ENCODE measurements at places on chromosomes 5 and 9. TPM values are rescaled to one million over a fixed set of nuclear protein-coding genes. Genes with fewer than 3 reads are reported as not detected.
A peak's percentile ranks its signal among the peaks of the same experiment; 100 is the strongest.

NTNG2 gene
- total RNA-seq = 0.03 TPM

GRCh38 chr9:5628183-5628529 is 751 bp upstream of the RIC1 start:
- DNase-seq = no peak

GRCh38 chr5:137340881-137341280 is 158.2 kb downstream of the SPOCK1 start:
- no peak for DNase-seq

GRCh38 chr9:129629251-129629820 is 3.4 kb downstream of the NTMT1 start:
- DNase-seq = no peak

- DNase-seq = peak; percentile 90
Measured at GRCh38 chr5:150780816-150781221, 2.3 kb downstream of the SMIM3 start.

PAIP1 gene
- total RNA-seq = 74.7 TPM

DNA sequence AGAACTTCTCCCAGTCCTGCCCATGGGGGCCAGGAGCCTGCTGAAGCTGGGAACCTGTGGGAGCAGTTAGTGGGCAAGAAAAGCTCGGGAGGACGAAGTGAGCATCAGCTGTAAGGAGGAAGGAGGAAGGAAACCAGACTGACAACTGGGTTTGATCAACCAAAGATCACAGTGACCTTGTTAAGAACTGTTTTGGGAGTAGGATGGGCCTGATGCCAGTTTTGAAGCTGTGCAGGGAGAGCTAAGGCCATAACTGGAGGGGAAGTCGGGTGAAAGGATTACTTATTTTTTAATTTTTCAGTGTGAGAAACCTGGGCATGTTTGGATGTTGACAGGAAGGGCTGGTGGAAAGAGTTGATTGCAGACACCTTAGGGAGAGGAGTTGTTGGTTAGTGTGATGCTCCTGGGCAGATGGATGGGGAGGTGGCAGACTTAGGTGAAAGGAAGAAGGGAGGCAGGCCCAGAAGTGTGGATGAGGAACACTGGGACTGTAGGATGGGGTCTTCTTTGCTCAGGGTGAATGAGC is 58.3 kb upstream of the KLF4 start:
- no peak for DNase-seq
